ENCODE measurements at places on chromosomes 1 and 21.

- DNase-seq = no peak
Measured at GRCh38 chr1:7046891-7047290, 261.6 kb downstream of the CAMTA1 start.

DNA sequence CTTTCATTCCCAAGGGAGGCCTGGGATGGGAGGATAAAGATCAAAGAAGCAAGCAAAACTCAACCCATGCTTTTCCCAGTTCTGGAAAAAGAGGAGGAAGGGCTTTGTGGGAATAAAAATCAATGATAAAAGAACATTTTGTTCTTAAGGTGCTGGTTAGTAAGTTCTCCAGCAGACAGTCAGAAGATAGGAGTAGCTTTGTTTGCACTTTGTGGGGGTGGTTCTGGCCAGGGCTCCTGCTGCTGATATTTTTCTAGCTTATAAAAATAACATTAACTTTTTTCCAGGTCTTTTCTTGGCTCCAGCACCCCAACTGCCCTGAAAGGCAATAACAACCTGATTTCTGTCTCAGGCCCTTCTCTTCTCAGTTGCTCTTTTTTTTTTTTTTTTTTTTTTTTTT, 220.0 kb downstream of the FGGY start:
- no peak for DNase-seq

GRCh38 chr1:153841463-153841994, 66.3 kb downstream of the SLC27A3 start:
- DNase-seq = no peak

- DNase-seq = no peak
Measured at GRCh38 chr1:7089497-7089896, 304.2 kb downstream of the CAMTA1 start.

DNA sequence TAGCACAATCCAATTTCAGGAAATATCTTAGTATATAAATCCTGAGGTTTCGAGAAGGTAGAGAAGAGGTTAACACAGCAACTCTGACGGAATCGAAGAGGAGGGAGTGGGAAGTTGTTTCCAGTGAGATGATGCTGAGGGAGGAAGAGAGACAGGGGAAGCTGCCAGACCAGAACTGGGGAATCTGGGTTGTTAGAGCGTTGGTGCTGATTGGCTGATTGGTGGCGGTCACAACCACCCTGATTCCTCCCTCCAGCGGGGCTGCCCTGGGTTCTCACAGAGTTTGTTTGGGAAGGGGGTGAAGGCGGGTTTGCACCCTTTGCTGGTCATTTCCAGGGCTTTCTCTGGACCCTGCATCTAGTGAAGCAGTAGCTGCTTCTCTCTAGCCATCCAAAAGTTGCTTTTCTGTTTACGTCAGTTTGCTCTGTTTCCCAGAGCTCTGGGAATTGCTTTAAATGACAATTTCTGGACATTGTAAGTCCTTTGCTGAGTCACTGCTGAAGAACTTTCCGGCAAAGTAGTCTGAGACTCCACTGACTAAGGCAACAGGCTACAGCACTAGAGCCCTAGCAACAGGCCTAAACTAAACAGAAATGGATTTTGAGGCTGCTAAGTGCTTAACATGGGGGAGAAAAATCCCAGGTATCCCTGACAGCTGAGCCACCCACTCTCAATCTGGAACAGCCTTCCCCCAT, 90.1 kb downstream of the TENT5C start:
- DNase-seq = no peak

DNA sequence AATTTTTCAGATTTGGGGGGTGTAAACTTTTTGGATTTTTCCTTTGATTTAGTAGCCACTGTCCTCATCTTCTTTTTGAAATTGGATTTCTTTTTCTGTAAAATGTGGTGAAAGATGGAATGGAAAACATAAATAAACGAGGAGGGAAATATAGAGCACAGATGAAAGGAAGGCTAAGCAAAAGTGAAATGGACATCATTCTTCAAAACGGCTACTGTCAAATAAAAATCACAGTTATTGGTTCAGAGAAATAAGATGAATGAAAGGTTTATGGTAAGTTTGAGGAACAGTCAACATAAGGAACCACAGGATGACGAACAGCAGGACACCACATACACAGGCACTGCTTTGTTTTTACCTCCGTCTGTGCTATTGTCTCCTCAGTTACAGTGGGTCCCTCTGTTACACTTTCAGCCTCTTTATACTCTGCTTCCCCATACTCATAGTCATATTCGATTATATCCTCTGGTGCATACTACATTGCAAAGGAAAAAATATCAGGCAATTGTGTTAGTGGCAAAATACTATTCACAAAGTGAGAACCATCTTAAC, 82.4 kb downstream of the COL11A1 start:
- DNase-seq = no peak

GRCh38 chr1:89149229-89149628, 23.3 kb upstream of the GBP2 start:
- DNase-seq = no peak

- no peak for DNase-seq
Measured at GRCh38 chr1:65026235-65026634, 59.9 kb upstream of the JAK1 start.

DNA sequence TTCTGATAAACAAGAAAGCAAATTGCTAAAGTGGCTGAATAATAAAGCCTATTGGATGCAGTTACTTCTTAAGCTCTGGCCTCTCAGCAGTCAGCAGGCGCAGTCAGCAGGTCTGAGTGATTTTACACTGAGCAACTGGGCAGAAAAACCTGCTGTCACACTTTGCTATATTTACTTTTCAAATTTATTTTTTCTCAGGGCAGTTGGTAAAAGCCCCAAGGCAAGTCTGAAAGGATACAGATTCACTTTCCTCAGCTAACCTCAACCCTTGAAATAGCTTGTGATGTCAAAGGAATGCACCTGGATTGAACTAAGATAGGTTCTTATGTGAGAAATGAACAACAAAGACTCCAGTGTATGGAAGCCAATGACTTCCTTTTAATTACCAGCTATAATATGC, 34.0 kb downstream of the ATP5PF start:
- DNase-seq = no peak

GRCh38 chr1:115593365-115594259, 48.2 kb upstream of the VANGL1 start:
- no peak for DNase-seq

DNA sequence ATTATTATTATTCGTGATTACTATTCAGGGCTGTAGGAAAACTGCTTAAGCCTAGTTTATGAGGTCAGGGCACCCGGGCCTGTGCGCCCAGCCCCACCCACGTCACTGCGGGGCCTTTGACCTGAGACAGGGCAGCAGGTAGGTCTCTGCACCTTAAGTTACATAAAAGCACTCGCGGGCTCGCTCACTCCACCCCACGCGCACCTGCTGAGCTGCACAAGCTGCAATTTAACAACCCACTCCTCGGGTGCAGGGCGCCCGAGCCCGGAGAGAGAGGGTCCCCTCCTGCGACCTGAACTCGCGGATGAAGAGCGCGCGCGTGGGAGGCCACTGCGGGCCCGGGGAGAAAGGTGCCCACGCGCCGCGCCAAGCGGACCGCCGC, 477 bp downstream of the ICMT start:
- no peak for DNase-seq

Data from GM13977 (cell line).